ENCODE measurements at places on chromosomes 4 and X.

DNA sequence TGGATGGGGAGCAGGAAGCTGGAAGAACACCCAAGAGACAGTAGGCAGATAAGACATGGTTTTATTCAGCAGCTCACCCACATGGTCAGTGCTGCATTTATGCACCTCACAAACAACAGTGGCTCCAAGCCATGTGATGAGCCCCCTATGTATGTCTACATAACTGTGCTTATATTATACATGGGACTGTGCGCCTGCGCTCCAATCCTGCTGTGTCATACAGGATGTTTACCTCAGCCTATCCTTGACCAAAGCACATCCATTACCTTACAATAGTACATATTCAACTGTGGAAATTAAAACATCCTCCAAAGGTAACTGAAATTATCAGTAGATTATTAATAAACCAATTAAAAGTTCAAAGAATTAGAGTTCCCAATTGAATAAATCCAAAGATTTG is 44.1 kb upstream of the SGMS2 start:
- no peak for DNase-seq

DNA sequence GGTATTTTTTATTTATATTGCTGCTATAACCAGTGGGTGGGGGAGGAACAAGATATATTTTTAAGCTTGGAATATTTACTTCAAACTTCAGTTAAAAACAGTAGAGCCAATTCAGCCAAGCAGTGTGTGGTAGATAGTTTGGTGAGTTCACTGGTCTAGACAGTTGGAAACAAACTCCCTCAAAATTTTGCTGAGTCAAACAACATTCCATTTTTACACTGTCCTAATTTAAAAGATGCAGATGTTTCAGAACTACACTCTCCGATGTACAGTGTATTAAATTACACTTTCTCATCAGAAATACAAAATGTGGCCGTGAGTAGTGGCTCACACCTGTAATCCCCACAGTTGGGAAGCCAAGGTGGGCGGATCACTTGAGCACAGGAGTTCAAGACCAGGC is 23.3 kb downstream of the PRKX start:
- no peak for DNase-seq

GRCh38 chrX:21947671-21948070 is 7.2 kb downstream of the SMS start:
- no peak for DNase-seq

GRCh38 chr4:78150543-78150864 is 93.4 kb downstream of the FRAS1 start:
- DNase-seq: no peak

DNA sequence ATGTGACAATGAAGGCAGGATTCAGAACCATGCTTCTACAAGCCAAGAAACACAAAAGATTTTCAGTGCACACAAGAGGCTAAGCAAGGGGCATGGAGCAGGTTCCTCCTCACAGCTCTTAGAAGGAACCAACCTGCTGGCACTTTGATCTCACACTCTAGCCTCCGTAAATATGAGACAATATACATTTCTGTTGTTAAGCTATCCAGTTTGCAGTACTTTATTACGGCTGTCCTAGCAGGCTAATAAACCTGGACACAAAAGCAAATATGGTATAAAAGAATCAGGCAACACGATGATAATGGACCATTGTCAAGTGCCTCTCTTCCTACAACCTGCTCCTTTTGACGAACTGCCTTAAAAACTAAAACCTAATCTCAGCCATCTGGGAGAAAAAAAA is 114.5 kb downstream of the ZAR1 start:
- no peak for DNase-seq

- no peak for DNase-seq
These were observed 100.2 kb downstream of the ADGRL3 start for GRCh38 chr4:61300266-61300844.

- no peak for DNase-seq
These were observed 20.5 kb downstream of the RELL1 start for GRCh38 chr4:37665333-37666320.

DNA sequence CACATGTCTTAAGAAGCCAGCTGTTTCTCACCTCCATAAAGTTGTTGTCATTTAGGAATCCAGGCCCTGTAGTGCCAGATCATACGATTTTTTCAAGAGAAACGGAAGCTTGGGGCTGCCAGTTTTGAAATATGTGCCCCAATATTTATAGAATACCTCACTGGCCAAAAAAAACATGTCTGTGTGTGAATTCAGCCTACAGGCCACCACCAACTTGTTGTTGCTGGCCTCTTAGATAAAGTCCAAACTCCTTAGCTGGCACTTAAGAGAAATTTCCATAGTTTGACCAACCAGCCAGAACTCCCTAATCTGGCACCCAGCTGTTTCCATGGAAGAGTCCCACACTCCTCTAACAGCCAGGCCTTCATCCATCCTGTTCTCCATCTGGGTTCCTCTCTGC is 74.1 kb downstream of the WDR19 start:
- DNase-seq: no peak

DNA sequence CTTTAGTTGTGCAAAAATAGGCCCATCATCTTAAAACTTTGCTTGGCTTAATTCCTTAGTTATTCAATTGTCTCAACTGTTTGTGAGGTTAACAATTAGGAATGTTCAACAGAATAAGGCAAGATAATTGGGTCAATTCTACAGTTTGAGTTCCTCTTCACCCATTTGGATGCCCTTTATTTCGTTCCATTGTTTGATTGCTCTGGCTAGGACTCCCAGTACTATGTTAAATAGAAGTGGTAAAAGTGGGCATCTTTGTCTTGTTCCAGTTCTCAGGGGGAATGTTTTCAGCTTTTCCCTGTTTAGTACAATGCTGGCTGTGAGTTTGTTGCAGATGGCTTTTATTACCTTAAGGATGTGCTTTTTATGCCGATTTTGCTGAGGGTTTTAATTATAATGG is 761.5 kb upstream of the GRIA3 start:
- no peak for DNase-seq

GRCh38 chr4:178602833-178603232 is 1160.6 kb upstream of the AGA start:
- no peak for DNase-seq

GRCh38 chr4:95869961-95870500 is 30.1 kb downstream of the PDHA2 start:
- DNase-seq: no peak

- no peak for DNase-seq
These were observed 997.4 kb downstream of the RAPGEF2 start for GRCh38 chr4:160100316-160100715.

DNA sequence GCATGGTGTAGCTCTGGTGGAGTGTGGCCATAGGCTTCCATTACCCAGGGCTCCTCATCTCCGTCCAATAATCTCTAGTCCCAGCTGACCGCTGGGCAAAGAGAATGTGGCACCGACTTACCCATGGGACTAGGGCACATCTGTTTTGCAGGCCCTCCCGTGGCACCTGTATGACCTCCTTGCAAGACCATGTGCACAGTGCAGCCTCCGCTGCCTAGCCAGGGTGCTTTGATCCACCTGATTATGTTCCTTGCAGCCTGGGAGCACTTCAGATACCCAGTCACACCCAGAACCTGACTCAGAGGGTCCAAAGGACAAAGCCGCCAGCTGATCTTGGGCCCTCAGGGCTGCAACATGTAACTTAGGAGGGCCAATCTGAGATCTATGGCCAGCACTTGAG is 84.8 kb downstream of the PCDH10 start:
- no peak for DNase-seq

DNA sequence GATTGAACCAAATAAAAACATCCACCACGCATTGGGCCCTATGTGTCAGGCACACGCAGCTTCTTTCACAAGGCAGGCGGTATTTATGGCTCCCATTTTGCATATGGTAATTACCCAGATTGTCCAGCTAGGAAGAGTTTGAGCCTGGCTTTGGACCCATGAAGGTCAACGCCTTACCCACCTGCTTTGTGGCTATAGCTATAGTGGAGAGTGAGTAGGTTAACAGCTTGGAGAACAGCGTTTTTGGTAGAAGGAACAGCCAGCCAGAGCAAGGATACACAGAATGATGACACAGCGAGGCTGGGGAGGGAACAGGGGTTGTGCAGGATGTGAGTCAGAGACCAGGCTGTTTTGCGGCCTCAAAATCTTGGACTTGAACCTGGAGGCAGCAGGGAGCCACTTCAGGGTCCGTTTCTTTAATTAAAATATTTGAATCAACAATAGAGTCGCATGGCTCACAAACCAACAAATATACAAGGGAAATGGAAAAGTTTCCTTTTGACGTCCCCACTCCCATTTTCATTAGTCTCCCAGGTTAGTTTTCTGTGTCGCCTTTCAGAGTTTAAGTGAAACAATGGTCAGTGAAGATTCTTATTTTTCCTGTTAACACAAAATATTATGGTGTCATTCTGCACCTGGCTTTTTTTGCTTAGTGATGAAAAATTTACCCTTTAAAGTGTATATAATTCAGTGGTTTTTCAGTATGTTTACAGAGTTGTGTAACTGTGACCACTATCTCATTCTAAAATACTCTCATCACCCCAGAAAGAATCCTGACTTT is 118.2 kb upstream of the STX18 start:
- DNase-seq: no peak

DNA sequence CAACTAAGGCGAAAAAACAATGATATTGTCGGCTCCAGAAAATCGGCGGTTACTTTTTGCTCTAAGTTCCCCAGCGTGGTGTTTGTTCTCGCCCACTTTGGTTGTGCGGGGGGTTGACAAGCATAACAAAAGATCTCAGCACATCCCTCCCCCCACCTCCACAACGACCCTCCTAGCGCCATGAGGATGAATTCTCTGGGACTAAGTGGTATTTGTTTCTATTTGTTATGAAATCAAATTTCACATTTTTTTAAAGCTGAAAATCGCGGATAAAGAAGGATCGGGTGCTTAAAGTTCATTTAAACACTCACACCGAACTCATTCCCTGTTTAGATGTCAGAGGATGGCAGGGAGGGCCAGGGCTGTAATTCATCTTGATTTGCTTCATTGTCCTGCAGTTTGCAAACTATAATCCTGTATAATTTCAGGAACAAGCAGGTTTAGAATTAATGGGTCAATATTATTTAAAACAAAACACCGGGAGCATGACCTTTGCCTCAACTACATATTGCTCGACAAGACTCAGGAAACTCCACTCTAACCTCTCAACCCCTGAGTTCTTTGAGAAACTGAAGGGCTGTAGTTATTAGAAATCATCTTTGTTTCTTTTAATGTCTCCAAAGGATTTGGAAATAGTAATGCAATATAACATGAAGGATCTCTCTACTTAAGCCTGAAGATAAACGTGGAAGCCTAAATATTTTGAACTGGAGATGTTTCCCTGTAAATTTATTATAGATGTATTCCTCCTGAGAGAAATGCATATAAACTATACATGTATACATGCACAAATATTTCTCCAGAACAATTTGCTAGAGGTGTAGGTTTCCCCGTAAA is 6.4 kb downstream of the PITX2 start:
- no peak for DNase-seq

- no peak for DNase-seq
These were observed 295.2 kb upstream of the AGA start for GRCh38 chr4:177737387-177737940.

DNA sequence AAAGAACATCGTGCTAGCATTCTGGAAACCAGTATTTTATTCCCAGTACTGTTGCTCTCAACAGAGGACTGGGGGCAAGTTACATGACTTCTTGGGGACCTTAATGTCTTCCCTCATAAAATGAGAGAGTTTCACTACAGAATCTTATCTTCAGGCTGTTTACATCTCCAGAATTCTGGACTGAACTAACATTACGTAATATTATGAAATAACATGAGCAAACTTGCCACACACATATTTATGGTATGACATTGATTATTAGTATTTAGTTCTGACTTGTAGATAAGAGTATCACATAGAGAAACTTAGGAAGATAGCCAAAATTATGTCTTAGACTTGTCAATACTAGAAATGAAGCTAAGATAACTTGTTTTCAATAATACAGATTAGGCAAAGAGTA is 68.0 kb downstream of the NFKB1 start:
- no peak for DNase-seq

GRCh38 chr4:931194-931959 is 739 bp downstream of the GAK start:
- no peak for DNase-seq

DNA sequence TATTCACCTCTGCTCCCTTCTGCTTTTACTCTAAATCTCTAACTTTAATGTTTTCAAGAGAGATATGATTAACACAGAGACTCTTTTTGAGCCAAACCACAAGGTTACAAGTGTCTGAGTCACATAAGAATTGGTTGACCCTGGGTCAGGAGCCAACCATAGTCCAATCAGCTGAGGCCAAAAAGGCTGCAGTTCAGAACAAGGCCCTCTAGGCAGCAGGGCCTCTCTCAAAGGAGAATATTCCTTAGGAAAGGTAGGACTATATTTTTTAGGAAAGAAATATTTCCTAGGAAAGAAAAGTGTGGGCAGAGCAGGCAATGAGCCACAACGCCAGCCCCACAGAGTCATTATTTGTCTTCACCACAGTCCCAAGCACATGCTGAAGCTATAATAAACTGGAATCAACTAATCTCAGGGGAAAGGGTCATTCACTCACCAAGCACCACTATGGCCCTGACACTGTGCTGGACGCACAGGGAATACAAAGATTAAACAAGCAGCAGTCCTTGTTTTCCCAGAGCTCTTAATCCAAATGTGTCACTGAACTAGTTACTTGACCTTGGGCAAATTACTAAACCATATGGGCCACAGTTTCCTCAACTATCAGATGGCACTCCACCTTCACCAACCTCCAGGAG is 2.2 kb downstream of the ATP8A1 start:
- DNase-seq: no peak

GRCh38 chr4:150425161-150425560 is 156.8 kb upstream of the MAB21L2 start:
- no peak for DNase-seq

DNA sequence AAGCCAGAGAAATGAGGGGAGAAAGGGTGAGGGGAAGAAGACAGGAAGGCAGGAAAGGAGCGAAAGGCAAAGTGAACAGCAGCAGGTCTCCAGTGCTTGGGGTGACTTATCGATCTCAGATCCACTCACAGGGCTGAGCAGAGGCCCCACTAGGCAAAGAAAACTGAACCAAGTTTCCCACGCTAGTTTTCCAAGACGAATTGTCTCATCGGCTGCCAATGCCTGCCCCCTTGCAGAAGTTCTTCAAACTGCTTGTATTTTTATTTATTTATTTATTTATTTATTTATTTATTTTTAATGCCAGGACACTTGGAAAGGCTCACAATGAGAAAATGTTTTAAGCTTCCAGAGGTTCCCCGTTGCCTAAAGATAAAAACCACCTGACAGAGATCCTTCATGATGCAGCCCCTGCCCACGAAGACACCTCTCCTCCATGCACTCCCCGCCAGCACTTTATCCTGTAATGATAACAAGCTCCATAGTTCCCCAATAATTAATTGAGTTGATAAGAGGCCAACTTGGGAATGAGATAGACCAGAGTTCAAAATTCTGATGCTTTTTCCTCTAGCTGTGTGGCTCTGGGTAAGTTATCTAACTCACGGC is 43.2 kb downstream of the QDPR start:
- DNase-seq: no peak

- DNase-seq: no peak
These were observed 240.4 kb upstream of the BMP3 start for GRCh38 chr4:80790152-80790551.

- DNase-seq: no peak
These were observed 13.0 kb downstream of the RGN start for GRCh38 chrX:47091149-47091775.

- DNase-seq: no peak
These were observed 115.7 kb downstream of the NDST4 start for GRCh38 chr4:114997576-114998247.

Data from activated CD4-positive, alpha-beta T cell treated with anti-CD3 and anti-CD28 coated beads, Interleukin-2, amount 50 U/mL, for 1 hour (primary cell).